ENCODE measurements at places on chromosomes 4 and X.

DNA sequence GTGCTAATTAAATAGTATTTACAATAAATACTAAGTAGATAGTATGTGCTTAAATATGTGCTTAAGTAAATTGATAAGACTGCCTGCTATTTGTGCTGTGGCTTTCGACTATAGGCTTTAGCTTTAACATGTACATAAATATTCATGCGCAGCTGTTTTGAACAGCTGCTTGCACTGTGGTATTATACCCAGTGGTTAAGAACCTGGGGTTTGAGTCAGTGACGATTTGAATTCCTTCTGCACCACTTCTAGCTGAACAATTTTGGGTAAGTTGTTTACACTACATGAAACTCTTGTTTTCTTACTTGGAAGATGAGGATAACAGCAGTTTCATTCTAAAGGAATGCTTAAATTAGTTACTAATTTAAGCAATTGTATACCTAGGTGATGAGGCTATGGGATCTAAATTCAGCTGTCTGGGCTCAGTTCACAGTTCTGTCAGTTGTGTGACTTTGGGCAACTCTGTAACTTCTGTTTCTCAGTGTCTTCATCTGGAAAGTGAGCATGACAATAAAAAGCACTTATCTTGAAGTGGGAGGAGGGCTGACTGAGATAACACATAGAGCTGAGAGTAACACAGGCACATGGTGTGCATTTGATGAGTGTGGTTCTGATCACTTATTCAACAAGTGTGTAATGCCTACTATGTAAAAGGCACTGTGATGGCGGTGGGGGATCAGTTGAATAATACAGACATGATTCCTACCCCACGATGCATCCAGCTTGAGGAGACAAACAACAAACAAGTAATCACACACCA lies 37.0 kb downstream of the HPGDS start:
- DNase-seq = no peak

GRCh38 chr4:52588097-52588496 lies 71.0 kb downstream of the USP46 start:
- no peak for DNase-seq

GRCh38 chrX:155056471-155056870 lies 14.5 kb downstream of the CMC4 start:
- DNase-seq = no peak

GRCh38 chr4:17033025-17033767 lies 134.8 kb upstream of the LDB2 start:
- DNase-seq = no peak

DNA sequence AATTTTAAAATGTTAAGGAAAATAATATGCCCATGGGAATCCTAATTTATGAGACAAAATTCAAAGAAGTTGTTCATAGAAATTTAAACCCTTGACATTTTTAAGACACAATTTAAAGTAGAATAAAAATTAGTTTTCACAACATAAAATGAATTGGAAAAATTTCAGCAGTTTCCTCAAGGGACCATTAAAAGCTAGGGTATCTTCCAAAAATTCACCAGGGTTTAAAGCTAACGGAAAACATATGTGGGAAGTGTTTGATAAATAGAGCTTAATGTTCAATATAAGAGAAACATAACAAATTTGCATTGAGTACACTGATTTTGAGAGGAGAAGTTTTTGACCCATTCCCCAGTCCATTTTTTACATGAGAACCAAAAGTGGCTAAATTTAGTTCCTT lies 228.9 kb upstream of the TTC29 start:
- DNase-seq = no peak

DNA sequence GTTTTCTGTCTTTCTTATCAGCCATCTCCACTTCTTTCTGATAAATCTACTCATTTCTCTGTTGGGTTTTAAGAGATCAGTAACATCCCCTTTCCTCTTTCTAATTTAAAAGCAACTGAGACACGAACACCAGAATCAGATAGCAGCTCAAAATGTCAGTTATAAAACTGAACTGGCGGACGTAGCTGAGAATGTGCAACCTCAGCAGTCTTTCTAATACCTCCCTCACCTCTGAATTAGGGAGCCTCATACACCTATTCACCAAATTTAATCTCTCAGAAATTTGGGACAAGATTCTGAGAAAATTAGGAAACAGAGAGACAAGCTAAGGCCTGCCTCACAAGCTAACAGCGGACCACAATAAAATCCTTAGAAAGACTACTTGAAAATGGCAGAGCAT lies 52.0 kb upstream of the ACSL4 start:
- no peak for DNase-seq

- DNase-seq = no peak
These were observed 43.0 kb upstream of the GABRA2 start for GRCh38 chr4:46432923-46433322.
